Hindlimb muscle (tissue), 1 donor: ENCODE measurements at places on chromosomes 11 and 22.

- no peak for DNase-seq
Observed at GRCh38 chr11:46894506-46894905, 23.8 kb downstream of the LRP4 start.

DNA sequence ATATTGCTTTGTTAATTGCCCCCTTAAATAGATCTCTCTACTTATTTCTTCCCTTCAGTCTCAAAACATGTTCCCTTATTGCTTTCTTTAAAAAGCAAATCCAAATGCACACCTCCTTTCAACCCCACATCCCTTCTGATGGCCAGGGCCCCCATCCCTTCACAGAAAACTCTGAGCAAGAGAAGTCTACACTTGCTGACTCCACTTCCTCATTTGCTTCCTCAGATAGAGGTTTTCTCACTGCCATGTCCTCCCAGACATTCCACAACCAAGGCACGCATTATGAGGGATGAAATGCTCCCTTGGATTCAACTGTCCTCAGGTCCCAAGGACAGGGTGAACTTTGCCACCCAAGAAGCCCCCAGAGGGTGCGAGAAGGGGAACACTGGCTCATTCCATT lies 43.1 kb downstream of the CSNK2A3 start:
- no peak for DNase-seq

- no peak for DNase-seq
Observed at GRCh38 chr11:15159085-15159484, 44.4 kb downstream of the INSC start.

DNA sequence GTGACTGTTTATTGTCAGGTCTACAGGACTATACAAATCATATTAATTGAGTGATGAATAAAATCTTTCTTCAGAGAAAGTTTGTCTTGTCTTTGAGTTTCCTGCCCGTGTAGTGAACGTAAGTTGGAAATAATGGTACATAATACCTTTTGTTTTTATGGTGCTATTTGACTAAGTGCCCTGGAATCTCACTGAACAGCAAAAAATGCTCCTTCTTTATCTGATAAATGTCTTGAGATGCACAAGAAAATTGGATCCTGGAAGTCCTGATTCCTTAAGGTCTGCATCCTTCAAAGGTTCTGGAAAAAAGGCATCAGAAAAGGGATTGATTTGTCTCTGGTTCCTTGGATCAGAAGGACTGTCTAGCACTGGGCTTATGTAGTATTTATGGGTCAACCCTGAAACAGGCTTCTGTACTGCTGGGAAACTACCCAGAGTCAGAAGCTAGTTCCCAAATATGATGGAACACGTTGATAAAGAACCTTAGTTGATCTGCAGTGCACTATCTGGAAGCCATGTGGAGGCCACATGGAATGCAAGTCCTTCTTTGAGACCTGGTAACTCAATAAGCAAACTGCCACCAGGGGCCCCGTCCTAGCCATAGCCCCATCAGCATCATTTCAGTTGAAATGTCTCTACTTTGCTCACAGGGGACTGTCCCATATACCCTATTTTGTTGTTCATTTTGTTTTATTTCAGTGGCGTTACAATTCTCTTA lies 100.6 kb upstream of the CD44 start:
- no peak for DNase-seq

GRCh38 chr11:9952511-9953196 lies 288.8 kb downstream of the SWAP70 start:
- DNase-seq = no peak
